Cortex of kidney (tissue), 1 donor: ENCODE measurements at places on chromosomes 16 and 17.

DNA sequence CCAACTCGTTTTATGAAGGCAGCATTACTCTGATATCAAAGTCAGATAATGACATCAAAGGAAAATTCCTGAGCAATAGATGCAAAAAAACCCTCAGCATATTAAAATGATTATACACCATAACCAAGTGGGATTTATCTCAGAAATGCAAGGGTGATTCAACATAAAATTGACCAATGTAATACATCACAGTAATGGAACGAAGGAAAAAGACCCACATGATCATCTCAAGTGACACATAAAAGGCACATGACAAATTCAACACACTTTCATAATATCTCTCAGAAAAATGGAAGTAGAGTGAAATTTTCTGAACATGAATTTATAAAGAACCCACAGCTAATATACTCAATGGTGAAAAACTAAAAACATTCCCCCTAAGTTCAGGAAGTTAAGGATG is 118.8 kb downstream of the ITFG1 start:
- DNase-seq, result no peak

DNA sequence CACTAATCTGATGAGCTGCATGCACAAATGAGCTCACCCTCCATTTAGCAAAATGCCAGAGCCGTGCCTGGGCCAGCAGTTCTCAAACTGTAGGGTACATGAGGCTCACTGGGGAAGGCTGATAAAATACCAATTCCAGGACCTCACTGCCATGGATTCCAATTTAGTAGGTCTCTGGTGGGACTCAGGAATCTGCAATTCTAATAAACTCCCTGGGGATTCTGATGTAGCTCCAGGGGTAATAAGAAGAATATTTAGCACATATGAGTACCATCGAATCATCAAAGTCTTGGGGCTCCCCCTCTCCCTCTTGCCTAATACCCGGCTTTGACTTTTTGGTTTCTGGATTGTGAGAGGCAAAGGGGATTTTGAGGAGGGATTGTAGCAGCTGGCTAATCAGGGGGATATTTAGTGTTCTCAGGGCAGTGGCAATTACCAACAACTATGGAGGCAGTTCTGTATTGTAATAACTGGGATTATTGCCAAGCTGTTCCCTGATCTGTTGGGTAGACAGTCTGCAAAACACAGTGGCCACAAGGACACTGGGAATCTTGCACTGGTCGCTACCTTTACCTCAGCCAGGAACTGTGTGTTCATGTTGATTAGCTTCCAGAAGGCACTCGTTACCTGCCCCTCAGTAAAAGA is 140.4 kb downstream of the SHISA9 start:
- DNase-seq, result no peak

GRCh38 chr16:21150375-21151001 is at the start of gene DNAH3:
Gene DNAH3, minus strand, starts transcription at chr16:21150846. Its CDS starts 527 bp downstream, at chr16:21150319.
- no peak for DNase-seq

GRCh38 chr16:70428178-70428998 is 10.5 kb downstream of the ST3GAL2 start:
- no peak for DNase-seq

DNA sequence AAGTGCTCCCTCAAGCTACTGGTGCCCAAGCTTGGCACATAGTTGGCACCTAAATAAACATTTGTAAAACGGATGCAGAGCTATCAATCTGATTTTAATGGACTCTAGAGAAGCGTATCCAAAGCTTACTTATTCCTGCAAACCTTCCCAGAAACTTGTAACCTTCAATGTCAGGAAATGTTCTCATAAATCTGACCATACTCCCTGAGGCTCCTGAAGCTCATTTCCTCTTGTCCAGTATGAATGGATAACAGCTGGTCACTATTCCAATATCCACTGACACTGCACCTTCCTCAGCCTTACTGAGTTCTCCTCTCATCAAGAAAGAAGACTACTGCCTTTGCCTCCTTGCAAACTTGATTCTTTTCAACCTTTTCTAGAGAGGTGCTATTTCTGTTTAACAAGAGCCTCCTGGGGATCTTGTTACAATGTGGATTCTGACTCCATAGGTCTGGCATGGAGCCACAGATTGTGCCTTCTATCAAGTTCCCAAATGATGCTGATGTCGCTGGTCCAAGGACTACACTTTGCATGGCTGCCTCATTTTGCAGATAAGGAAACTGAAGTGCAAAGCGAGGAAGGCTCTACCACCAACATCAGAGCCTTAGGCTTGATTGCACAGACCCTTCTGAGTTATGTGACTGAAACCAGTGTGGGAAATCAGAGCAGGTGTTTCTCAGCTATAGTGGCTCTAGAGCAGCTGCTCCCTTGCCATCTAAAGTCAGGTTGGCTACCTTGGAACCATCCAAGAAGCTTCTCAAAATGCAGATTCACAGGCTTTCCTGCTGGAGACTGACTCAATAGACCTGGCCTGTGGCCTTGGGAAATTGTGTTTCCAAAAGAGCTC is 377.8 kb downstream of the SOX9 start:
- no peak for DNase-seq

- DNase-seq, result no peak
These were observed 37.8 kb downstream of the TMEM235 start for GRCh38 chr17:78268951-78269905.

- DNase-seq, result no peak
These were observed 1.2 kb downstream of the TMEM238L start for GRCh38 chr17:10802496-10803284.

GRCh38 chr17:9230346-9230745 is 209.0 kb downstream of the NTN1 start:
- DNase-seq, result no peak

GRCh38 chr17:61002316-61002736 is 324.7 kb downstream of the BCAS3 start:
- DNase-seq, result no peak

DNA sequence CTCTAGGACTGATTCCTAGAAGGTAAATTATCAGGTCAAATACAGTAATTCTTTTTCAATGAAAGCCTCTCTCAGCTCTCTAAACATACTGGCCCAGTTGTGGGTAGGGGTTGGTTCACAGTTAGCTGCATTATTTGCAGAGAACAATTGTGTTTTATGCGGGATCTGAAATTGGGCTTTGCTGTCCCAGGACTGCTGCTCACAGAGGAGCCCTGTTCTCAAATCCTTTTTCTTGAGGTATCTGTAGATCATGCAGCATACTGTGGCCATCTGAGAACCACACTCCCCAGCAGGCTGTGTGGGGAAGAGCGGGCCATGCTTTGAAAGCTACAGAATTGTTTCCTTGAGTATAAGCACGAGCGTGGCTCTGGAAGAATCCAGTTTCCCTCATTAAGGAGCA is 17.5 kb downstream of the MTHFSD start:
- no peak for DNase-seq

DNA sequence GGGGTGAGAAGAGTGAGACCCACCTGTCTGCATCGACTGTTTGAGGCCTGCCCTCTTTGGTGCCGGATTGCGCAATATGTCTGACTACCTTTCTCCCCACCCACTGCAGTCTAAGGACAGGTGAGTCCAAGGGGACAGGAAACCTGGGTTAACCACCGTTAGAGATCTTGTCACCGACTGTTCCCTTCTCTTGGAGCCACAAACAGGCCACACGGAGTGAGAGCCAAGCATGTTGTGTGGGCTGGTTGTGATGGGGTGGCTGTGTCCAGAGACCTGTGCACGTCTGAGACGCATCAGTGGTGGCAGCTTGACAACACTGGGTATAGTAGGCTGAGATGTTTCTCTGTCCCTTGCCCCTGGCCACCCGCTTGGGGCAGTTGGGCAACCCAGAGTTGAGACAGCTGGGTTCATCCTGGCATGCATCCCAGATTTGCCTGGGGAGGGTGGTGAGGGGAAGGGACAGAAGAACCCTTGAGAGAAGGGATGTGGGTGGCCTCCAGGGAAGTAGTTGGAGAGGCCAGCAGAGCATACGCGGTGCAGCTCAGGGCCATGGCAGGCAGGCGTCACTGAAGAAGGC is 21.4 kb downstream of the MPRIP start:
- DNase-seq, result no peak

DNA sequence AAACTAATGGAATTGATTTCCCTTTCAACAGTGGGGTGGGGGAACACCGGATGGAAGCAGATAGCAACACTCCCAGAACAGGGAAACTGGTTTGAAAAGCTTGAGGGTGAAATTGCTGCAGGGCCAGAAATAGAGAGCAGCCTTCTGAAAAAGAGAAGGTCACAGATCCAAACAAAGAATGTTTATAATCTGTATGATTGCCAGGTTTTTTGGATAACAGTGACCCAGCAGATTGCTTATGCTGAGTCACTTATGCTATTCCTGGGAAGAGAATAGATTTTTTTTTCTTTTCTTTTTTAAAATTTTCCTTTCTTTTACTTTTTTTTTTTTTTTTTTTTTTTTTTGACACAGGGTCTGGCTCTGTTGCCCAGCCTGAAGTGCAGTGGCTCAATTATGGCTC is 641.3 kb downstream of the KCNJ2 start:
- DNase-seq, result no peak

DNA sequence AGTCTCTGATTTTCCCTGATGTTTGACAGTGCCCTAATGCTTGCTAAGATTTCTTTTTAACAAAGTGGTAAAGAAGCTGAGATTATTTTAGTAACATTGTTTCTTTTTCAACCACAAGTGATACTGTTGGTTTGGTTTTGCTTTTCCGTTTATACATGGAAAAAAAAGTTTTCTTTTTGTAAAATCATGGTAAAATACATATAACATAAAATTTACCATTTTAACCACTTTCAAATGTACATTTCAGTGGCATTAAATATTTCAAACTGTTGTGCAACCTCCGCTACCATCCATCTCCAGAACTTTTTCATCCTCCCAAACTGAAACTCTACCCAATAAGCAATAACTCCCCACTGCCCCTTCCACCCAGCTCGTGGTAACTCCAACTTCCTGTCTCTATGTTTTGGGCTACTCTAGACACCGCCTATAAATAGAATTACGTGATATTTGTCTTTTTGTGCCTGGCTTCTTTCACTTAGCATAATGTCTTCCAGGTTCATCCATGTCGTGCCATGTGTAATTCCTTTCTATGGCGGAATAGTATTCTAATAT is 4.6 kb downstream of the CIITA start:
- no peak for DNase-seq

- no peak for DNase-seq
These were observed 36.8 kb downstream of the ASPA start for GRCh38 chr17:3512505-3513171.

DNA sequence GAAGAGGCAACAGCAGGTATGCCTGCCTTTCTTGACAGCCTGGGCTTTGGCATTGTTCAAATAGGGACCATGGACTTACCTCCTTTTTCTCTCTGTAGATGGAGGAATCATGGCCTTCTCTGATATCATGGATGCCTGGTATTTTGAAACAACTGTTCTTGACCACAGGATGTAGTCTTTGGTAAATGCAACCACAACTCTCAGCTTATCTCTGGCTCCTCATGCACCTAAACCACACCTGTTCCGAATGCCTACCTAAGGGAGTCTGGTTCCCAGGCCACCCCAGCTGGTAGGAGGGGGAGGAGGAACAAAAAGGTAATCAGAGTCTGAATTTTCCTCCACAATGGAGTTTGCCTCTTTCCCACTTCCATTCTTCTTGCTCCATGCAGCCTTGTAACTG is 18.8 kb downstream of the CDK5RAP3 start:
- DNase-seq, result no peak

- DNase-seq, result no peak
These were observed 9.9 kb downstream of the ATPAF2 start for GRCh38 chr17:18028952-18029540.
